Sigmoid colon (tissue), 7 donors: ENCODE measurements at places on chromosomes 2 and 18. TPM values are rescaled to one million over a fixed set of nuclear protein-coding genes. Genes with fewer than 3 reads are reported as not detected.

- H3K27ac ChIP-seq = no peak overlapping the region
- H3K4me3 ChIP-seq = no peak overlapping the region
- H3K36me3 ChIP-seq = no peaks in the 10 kb centered on the region
Observed at GRCh38 chr2:73414696-73415095, 29.1 kb downstream of the ALMS1 start.

GRCh38 chr2:198084156-198084555 lies 279.8 kb downstream of the PLCL1 start:
- DNase-seq = no peak
- no peaks in the 10 kb centered on the region for H3K4me1 ChIP-seq
- H3K4me3 ChIP-seq = no peak overlapping the region
- no peaks in the 10 kb centered on the region for H3K27me3 ChIP-seq
- peaks cover under 1% of the 10 kb centered on the region for H3K36me3 ChIP-seq

DNA sequence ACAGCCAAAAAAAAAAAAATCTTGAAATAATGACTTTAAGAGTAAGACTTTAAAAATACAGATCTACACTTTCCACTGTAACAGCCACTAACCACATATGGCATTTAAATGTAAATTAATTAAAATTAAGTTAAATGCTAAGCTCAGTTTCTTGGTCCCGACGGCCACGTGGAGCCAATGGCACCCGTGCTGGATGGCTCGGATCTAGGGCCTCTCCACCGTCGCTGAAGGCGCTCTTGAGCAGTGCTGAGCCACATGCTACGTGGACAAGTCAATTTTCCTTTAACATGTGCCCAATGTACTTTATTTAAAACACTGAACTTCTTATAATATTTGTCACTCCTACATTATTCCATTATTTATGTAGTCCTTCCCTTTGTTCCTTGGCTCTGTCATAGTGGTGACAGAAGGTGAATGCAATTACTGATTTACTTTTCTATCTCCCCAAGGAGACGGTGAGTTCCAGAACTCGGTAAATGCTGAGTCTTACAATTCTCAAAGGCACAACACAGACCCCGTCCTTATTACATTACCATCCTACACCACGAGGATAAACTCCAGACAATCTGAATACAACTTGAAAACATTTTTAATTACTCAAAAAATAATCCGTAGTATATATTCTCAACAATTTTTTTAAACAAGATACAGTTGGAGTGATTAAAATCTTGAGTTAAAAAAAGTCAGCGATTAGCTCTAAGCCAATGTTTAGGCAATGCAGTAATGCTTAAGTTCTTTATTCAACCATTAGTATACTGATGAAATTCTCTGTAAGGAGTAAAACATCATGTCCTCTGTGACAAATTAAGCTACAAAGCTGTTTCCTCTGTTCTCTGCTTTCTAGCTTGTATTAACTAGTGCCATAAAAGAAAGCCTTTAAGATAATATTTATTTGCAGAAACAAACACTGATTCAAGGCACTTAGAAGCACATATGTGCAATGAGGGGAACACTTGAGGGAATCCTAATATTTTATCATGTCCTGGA lies 95.1 kb downstream of the AFF3 start:
- DNase-seq = no peak
- no peak overlapping the region for H3K27ac ChIP-seq
- H3K36me3 ChIP-seq = no peaks in the 10 kb centered on the region
- no peaks in the 10 kb centered on the region for H3K4me1 ChIP-seq
- no peaks in the 10 kb centered on the region for H3K27me3 ChIP-seq

DNA sequence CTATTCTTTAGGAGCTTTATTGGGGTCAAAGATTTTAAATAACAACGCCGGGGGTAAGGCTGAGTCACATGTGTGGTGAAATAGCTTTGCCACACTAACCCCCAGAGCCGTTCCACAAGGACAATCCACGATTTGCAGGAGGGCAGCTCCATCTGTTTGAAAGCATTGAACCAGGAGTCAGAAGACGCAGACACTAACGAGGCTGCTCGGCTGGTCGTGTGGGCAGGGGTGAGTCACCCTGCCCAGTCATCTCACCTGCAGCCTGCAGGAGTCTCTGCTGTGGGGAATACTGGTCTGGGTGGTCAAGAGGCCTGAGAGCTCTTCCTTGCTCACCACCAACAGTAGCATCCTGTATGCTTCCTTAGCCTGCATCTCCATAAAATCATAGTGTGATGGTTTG lies 149.2 kb upstream of the NCK2 start:
- H3K4me1 ChIP-seq = no peaks in the 10 kb centered on the region
- H3K27me3 ChIP-seq = no peaks in the 10 kb centered on the region
- no peak for DNase-seq
- no peaks in the 10 kb centered on the region for H3K36me3 ChIP-seq
- no peak overlapping the region for H3K27ac ChIP-seq

DNA sequence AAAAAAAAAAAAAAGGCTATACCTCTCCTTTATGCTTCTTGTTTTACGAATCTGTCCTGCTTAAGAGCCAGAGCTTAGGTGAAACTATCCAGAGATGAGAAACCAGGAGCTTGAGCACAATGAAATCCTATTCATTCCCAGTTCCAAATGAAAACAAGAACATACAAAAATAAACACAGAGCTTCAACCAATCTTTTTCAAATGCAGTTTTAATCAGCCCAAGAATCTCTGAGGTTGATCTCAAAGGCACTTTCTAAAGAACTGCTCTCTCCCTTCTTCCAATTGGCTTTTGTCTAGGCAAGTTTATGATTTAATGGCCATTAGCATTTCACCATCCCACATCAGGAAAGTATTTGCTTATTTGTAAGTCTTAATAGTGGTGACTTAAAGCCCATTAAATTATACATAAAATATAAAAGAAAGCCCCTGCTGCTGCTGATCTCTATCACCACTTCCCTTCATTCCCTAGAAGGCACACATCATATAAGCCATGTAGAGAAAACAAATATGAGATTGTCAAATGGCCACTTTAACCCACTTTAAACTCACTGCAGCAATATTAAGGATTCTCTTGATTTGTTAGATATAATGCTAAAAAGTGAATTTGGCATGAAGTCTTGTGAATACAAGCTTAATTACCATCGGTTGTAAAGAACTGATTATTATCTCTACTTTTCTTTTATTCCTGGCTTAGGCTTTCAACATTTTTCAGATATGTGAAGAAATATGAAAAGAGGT lies 29.3 kb upstream of the SCN9A start:
- H3K36me3 ChIP-seq = no peaks in the 10 kb centered on the region
- no peaks in the 10 kb centered on the region for H3K27me3 ChIP-seq

- no peaks in the 10 kb centered on the region for H3K27me3 ChIP-seq
- no peak for DNase-seq
- peaks cover 28% of the 10 kb centered on the region for H3K4me1 ChIP-seq
Observed at GRCh38 chr2:134232461-134232860, 21.4 kb upstream of the MGAT5 start.

GRCh38 chr2:86274265-86274917 lies 63.0 kb downstream of the REEP1 start:
- H3K36me3 ChIP-seq = peaks cover 7% of the 10 kb centered on the region
- no peak overlapping the region for H3K4me3 ChIP-seq

DNA sequence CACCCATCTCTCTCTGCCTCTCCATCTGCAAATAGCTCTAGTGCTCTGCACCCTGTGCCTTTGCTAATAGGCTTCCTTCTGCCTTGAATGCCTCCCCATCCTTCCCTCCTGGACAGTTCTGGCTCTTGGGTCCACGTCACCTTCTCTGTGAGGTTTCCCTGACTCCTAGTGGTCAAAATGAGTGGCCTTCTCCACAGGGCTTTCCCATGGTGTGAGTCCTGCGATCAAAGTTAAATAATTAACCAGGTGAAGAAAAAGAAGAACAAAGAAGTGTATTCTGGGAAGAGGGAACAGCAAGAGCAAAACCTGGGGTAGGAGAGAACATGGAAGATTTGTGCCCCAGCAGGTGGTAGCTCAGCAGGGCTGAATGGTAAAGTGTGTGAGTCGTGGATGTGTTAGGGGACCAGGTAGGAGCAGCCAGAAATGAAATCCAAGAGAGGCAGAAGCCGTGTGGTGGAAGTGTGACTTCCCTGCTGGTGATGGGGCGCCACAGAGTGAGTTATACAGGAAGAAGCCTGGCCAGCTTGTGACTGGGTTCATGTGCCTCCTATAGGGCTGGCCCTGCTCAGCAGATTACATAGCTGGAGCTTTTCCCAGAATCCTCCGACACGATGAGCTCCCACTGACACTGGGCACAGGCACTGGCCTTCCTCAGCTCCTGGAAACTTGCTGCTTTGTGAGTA lies 93.8 kb upstream of the LDAH start:
- no peaks in the 10 kb centered on the region for H3K36me3 ChIP-seq
- no peaks in the 10 kb centered on the region for H3K27me3 ChIP-seq
- peak overlapping the region; percentile 32 for H3K27ac ChIP-seq
- DNase-seq = peak; percentile 73

GRCh38 chr18:57004366-57005121 lies 142.3 kb upstream of the BOD1L2 start:
- H3K27me3 ChIP-seq = no peaks in the 10 kb centered on the region
- H3K4me3 ChIP-seq = no peak overlapping the region
- H3K27ac ChIP-seq = no peak overlapping the region
- DNase-seq = no peak
- peaks cover 17% of the 10 kb centered on the region for H3K4me1 ChIP-seq

DNA sequence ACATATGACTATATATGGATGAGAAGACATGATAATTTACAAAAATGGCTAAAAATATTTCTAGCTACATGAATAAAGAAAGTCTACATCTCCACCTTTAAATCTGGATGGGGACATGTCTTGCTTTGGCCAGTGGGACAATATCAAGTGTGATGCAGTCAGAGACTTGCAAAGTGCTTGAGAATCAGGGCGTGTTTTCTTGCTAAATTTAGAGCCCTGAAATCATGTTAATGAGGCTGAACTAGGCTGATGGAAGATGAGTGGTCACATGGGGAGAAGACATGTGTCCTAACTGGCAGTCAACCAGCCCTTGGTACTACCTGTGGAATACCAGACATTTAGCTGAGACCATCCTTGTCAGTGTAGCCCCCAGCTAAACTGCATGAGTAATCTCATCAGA lies 278.5 kb upstream of the RGPD4 start:
- H3K27ac ChIP-seq = no peak overlapping the region
- H3K4me1 ChIP-seq = no peaks in the 10 kb centered on the region
- H3K27me3 ChIP-seq = no peaks in the 10 kb centered on the region
- H3K36me3 ChIP-seq = no peaks in the 10 kb centered on the region

GRCh38 chr2:25307949-25308557 lies 33.7 kb downstream of the DNMT3A start:
- DNase-seq = no peak
- no peak overlapping the region for H3K27ac ChIP-seq
- H3K4me1 ChIP-seq = peaks cover 100% of the 10 kb centered on the region
- H3K4me3 ChIP-seq = no peak overlapping the region
- H3K27me3 ChIP-seq = no peaks in the 10 kb centered on the region
- H3K36me3 ChIP-seq = peaks cover 11% of the 10 kb centered on the region

DNA sequence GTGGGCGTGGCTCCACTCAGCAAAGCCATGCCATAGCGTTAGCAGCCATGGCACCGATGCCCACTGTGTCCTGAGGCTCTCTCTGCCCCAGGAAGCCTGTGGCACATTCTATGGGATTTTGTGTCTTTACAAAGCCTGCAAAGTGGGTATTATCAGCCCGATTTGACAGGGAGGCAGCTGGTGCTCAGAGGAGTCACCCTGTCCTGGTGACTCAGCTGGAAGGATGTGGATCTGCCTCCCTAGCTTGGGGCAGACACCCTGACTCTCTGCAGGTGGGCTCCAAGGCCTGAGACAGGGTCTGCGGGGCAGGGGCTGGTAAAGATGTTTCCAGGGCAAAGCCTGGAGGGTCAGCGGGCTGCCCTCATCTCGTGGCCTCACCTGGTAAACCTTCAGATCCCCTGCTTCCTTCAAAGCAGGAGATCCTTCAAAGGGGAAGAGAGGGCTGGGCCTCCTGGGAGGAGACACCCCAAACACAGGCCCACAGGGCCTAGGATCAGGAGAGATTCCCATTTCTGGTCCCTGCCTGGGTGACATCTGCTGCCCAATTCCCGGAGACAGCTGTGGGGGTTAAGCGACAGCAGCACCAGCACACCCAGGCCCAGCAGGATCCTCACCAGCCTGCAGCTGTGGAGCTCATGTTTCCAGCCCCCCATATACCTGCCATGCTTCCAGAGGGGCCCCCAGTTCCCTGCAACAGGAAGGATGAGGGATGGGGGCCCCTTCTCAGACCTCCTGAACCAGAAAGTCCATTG lies 3.0 kb upstream of the ASB1 start:
- no peak overlapping the region for H3K27ac ChIP-seq
- H3K27me3 ChIP-seq = no peaks in the 10 kb centered on the region
- H3K4me1 ChIP-seq = peaks cover 22% of the 10 kb centered on the region

- H3K36me3 ChIP-seq = no peaks in the 10 kb centered on the region
- H3K4me3 ChIP-seq = peak overlapping the region; percentile 73
- no peaks in the 10 kb centered on the region for H3K27me3 ChIP-seq
- peaks cover 53% of the 10 kb centered on the region for H3K4me1 ChIP-seq
Observed at GRCh38 chr18:67517444-67517765, 885 bp upstream of the DSEL start.

GRCh38 chr2:40448476-40449079 lies 3.3 kb downstream of the SLC8A1 start:
- DNase-seq = no peak
- H3K27ac ChIP-seq = peak overlapping the region; percentile 94
- H3K4me1 ChIP-seq = peaks cover 14% of the 10 kb centered on the region
- no peak overlapping the region for H3K4me3 ChIP-seq

- no peak overlapping the region for H3K27ac ChIP-seq
- no peaks in the 10 kb centered on the region for H3K4me1 ChIP-seq
- H3K36me3 ChIP-seq = no peaks in the 10 kb centered on the region
- no peak for DNase-seq
- H3K4me3 ChIP-seq = no peak overlapping the region
Observed at GRCh38 chr2:106117882-106118684, 76.0 kb downstream of the UXS1 start.

EPB41L3 gene
- total RNA-seq = 95.8 TPM

RASGRP3 gene
- 14.7 TPM for total RNA-seq

SPC25 gene
- total RNA-seq = 0.54 TPM
